ENCODE measurements at places on chromosomes 11 and 22. TPM values are rescaled to one million over a fixed set of nuclear protein-coding genes. Genes with fewer than 3 reads are reported as not detected.

The UCP2 gene
- 458 TPM for total RNA-seq

The CCDC81 gene
- total RNA-seq: 0.82 TPM

The SEC14L2 gene
- 0.42 TPM for total RNA-seq

- no peak for DNase-seq
These were observed at the start of gene AMPD3 for GRCh38 chr11:10454878-10455631. TSS of gene AMPD3 (plus strand) at chr11:10455264. CDS start at chr11:10461520, 6,256 bp downstream.

- no peak for DNase-seq
These were observed 5.5 kb downstream of the OR56A1 start for GRCh38 chr11:6025056-6025455.

GRCh38 chr11:91805293-91805692, 419.3 kb upstream of the FAT3 start:
- no peak for DNase-seq

GRCh38 chr11:121426476-121427399, 25.4 kb upstream of the SORL1 start:
- peak; percentile 58 for DNase-seq

DNA sequence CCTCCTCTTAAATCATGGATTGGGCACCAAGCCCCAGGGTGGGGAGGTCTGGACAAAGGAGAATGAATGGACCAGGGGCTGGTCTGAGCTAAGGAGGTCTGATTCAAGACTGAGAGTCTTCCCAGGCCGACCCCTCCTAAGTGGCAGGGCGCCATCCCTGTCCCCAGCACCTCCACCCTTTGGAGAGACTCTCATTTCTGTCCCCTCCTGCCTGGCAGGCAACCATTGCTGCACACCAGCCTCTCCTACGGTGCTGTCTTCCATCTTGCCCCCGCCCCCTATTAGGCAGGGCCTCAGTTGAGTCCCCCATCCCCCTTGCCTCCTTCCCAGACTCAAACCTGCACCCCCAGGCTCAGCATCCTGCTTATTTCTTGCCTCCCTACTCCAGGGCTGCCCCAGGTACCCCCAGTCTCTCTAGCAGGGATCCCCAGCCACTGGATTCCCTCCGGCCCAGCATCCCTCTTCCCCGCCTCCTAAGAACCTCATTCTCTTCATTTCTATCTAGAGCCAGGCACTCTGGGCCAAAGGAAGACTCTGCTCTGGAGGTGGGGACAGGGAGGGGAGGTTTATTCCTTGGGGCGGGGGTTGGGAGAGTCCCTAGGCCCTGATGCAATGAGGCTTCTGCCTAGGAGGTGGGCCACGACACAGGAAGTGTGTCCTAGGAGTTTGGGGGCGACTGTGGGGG, 1.7 kb upstream of the RCOR2 start:
- DNase-seq: no peak

- no peak for DNase-seq
These were observed 66.8 kb downstream of the LRP5 start for GRCh38 chr11:68379206-68379605.

DNA sequence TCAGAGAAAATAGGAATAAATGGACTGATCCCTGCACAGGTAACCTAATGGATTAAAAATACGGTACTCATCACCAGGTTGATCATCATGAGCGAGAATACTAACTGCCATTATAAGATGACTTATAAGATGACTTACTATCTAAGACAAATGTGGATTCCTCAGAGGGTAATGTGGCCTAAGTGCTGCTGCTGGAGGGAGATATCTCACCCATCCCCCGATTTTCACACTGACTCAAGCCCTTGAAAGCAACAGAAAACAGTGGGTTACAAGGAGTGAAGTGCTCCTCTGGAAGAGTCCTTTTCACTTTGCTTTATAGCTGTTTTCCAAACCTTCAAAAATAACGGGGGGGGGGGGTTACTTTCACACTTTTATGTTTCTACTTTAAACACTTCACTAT, 920 bp downstream of the TMEM218 start:
- DNase-seq: no peak

Measured in activated B cell treated with CpG ODN at 0.5 μM for 24 hours (primary cell).